OCI-LY7 (cell line): ENCODE measurements at places on chromosomes 16 and 17. TPM values are rescaled to one million over a fixed set of nuclear protein-coding genes. Genes with fewer than 3 reads are reported as not detected.

Gene ORC6
- 100 and 109 TPM in 2 replicates for total RNA-seq

Gene C17orf78
- not detected in 2 replicates for total RNA-seq

Gene TAT
- total RNA-seq, result not detected in 2 replicates

Gene CDH11
- not detected in 2 replicates for total RNA-seq

Gene PIRT
- total RNA-seq, result not detected in 2 replicates

Gene SLC25A10
- 41.3 and 45.6 TPM in 2 replicates for total RNA-seq

Gene CDK5R1
- total RNA-seq, result 2.0 and 2.2 TPM in 2 replicates

Gene RAI1
- total RNA-seq, result 49.4 and 54.3 TPM in 2 replicates

Gene SALL1
- not detected in 2 replicates for total RNA-seq

Gene FMNL1
- 133 and 159 TPM in 2 replicates for total RNA-seq

Gene CHST4
- total RNA-seq, result 0.28 and 0.29 TPM in 2 replicates

Gene CEP295NL
- not detected in 2 replicates for total RNA-seq

Gene ODAD4
- 1.3 TPM in 2 replicates for total RNA-seq

Gene WDR59
- 70.1 and 80.3 TPM in 2 replicates for total RNA-seq

Gene ADAD2
- not detected in 2 replicates for total RNA-seq

Gene CHAD
- not detected in 2 replicates for total RNA-seq

Gene SLC9A5
- 3.6 and 4.2 TPM in 2 replicates for total RNA-seq

Gene DPEP3
- total RNA-seq, result not detected in 2 replicates

Gene NOD2
- total RNA-seq, result not detected in 2 replicates

Gene FGF11
- total RNA-seq, result 9.9 and 11.0 TPM in 2 replicates

Gene LLGL2
- total RNA-seq, result 20.9 and 21.6 TPM in 2 replicates

Gene GCGR
- total RNA-seq, result not detected in 2 replicates

Gene ST6GALNAC1
- total RNA-seq, result not detected in 2 replicates

Gene CDK5RAP3
- total RNA-seq, result 254 and 256 TPM in 2 replicates

Gene NTN1
- not detected in 2 replicates for total RNA-seq

Gene KRT31
- total RNA-seq, result not detected in 2 replicates

Gene CHD9NB
- not detected in 2 replicates for total RNA-seq

Gene MYOCD
- total RNA-seq, result not detected in 2 replicates

Gene KRTAP4-1
- not detected in 2 replicates for total RNA-seq

Gene CTRL
- total RNA-seq, result 4.0 and 5.1 TPM in 2 replicates

Gene ABCC12
- total RNA-seq, result not detected in 2 replicates

Gene PGAP3
- total RNA-seq, result 9.2 and 12.4 TPM in 2 replicates

Gene ACSF3
- 143 and 149 TPM in 2 replicates for total RNA-seq

Gene SLC13A2
- total RNA-seq, result not detected in 2 replicates

Gene FOXC2
- total RNA-seq, result 0.15 TPM in 1 of 2 replicates, not detected in the other

Gene HNF1B
- not detected in 2 replicates for total RNA-seq

Gene CACNA1H
- not detected in 2 replicates for total RNA-seq
